ENCODE measurements at places on chromosomes 4 and X.

DNA sequence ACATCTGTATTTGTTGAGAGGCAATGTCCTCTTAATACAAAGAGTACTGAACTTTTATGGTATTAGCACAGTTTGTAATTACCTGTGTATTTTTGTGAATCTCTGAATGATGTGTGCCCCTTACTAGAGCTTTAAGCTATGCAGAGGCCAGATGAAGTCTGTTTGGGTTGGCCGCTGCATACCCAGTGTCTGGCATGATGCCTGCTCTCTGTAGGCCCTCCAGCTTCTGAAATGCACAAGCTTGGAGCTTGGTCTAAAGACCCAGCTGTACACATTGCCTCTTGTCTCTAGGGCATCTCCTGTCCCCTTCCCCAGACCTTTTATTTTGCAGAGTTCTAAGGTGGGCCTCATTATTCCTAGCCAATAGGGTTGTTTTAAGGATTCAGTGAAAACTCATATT is 68.6 kb downstream of the CDS1 start:
- no peak for DNase-seq

DNA sequence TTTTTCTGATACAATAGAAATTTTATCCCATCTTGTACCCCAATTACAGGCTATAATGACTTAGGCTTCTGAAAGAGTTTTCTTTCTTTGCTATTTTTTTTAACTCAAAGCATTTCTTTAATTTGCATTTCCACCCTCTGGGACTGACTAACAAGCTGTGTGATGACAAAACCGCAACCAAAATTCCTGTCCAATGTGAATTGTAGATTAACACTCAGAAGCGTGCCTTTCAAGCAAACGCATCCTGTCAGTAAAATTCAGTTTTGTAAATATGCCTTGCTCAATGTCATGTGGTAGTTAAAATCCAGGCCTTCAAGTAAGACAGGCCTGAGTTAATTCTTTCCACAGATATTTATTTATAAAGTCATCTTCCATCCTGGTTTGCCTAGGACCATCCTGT is 50.3 kb downstream of the STK32B start:
- DNase-seq, result no peak

- no peak for DNase-seq
These were observed 72.5 kb downstream of the EVC start for GRCh38 chr4:5783486-5783885.

- DNase-seq, result peak; percentile 51
These were observed 77.3 kb downstream of the SMIM20 start for GRCh38 chr4:25991340-25991739.

DNA sequence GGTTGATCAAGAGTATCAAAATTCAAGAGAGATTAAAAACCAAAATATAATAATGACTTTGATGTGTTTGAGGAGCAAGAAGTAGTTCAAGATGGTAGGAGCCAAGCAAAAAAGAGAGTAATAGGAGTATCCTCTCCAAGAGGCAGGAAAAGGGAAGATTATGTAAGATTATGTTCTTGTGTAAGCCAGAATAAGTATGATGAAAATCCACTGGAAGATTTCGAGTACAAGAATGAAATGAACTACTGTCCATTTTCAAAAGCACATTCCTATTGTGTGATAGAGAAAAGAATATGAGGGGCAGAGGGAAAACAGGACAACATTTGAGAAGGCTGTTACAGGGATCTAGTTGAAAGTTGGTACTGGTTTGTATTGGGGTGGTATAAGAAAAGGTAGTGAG is 659.6 kb upstream of the INTU start:
- no peak for DNase-seq

DNA sequence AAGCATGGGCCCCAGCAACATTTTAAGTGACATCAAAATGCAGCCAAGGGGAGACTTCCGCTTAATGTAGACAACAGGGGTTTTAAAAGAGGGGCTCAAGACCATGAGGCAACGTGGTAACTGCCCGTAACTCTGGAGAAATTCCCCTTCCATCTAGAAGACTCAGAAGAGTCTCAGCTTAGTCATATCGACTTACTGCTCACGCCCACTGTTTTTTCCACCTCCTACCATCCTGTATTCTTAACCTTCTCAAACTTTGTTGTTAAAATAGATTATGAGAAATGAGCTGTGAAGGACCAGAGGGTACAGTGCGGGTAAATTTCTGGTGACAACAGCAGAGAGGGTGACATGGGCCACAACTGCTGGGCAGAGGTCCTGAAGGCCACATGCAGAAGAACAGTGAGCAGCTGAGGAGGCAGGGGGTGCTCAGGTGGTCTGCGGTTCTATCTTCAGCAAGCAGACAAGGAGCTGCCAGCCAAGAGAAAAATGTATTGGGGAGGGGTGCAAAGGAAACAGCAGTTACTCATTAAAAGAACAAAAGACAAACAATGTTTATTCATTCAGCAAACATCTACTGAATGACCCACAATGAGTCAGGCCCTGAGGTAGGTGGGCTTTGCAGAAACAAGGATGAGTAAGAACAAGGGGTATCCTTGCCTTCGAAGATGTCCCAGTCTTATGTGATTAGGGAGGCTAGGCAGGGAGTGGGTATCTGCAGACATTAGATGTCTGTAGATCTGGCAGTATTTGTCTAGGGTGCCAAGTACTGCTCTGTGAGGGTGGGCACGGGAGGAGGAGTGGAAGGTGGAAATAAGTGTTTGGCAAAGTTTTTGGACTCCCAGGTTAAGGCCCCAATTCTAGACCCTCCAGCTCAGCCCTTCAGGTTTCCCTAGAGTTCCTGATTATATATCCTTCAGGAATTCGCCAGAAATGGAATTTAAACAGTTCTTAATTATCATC is 175.3 kb downstream of the TSPAN5 start:
- DNase-seq, result no peak

- DNase-seq, result no peak
These were observed 578 bp downstream of the APOOL start for GRCh38 chrX:85004255-85004654.

Measured in globus pallidus (tissue), 1 donor.